Testis (tissue), 5 donors: ENCODE measurements at places on chromosomes 11 and 22. TPM values are rescaled to one million over a fixed set of nuclear protein-coding genes. Genes with fewer than 3 reads are reported as not detected.

Gene IRAG1
- total RNA-seq: 23.1 TPM

Gene OLFML1
- 2.9 TPM for total RNA-seq

Gene TNNI2
- not detected for total RNA-seq

Gene RPS19BP1
- 156 TPM for total RNA-seq

Gene FBLN1
- total RNA-seq: 32.4 TPM

Gene BTBD18
- total RNA-seq: 3.1 TPM

Gene LRRC74B
- total RNA-seq: 5.4 TPM

Gene TRPT1
- 56.5 TPM for total RNA-seq

Gene GAL
- not detected for total RNA-seq

Gene PNPLA5
- not detected for total RNA-seq

Gene BTG4
- total RNA-seq: 26.6 TPM

Gene IGF2
- 69.8 TPM for total RNA-seq

Gene ABCG4
- total RNA-seq: 5.4 TPM

Gene MAPK1
- 121 TPM for total RNA-seq

Gene F2
- 2.4 TPM for total RNA-seq

Gene GAS2
- 9.0 TPM for total RNA-seq

Gene E2F8
- total RNA-seq: 1.3 TPM

Gene RBM14
- 149 TPM for total RNA-seq

Gene C1QTNF5
- 5.3 TPM for total RNA-seq

Gene SMTN
- total RNA-seq: 50.1 TPM

Gene KIRREL3
- 1.1 TPM for total RNA-seq

Gene NAALADL1
- total RNA-seq: 16.5 TPM

Gene LIF
- total RNA-seq: 1.4 TPM

Gene DAGLA
- 7.1 TPM for total RNA-seq

Gene SLC22A25
- total RNA-seq: not detected

Gene OR51B5
- 1.3 TPM for total RNA-seq

Gene YAP1
- 144 TPM for total RNA-seq

Gene TEAD1
- total RNA-seq: 63.5 TPM
